ENCODE measurements at places on chromosomes 7 and 10.

GRCh38 chr10:67858971-67859370 is 21.0 kb upstream of the DNAJC12 start:
- no peak for DNase-seq

DNA sequence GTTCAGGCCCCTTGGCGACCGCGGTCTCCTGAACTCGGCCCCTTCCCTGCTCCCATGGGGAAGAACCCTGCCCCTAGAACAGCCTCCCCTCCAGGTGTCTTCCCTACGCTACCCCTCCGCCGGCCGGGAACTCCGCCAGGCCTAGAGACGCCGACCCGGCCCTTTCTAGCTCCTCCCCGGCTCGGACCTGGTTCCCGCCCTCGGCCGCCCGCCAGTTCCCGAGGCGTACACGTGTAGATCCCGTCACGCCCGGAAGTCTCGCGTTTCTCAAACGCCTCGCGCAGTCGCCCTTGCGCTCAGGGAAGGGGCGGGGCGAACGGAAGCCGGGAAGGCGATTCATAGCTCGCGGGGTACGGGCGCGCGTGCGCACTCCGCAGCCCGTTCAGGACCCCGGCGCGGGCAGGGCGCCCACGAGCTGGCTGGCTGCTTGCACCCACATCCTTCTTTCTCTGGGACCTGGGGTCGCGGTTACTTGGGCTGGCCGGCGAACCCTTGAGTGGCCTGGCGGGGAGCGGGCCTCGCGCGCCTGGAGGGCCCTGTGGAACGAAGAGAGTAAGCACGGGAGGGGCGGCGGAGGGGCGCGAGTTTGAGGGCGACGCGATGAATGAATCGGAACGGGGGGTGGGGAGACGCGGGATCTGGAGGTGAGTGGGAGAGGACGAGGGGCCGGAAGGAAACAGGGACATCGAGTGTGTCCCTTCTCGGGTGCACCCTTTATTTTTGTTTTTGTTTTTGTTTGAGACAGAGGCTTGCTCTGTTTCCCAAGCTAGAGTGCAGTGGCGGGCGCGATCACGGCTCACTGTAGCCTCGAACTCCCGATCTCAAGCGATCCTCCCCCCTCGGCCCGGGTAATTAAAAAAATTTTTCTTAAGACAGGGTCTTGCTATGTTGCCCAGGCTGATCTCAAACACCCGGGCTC is at the start of gene POP7:
POP7 (plus strand) TSS at position 369 of the 919 bp plus-strand sequence. CDS start 710 bp downstream, outside the sequence.
- peak; percentile 98 for DNase-seq

GRCh38 chr7:30433082-30433481 is 45.5 kb downstream of the NOD1 start:
- no peak for DNase-seq

GRCh38 chr7:29142021-29142727 is 4.2 kb downstream of the CPVL start:
- DNase-seq: no peak

DNA sequence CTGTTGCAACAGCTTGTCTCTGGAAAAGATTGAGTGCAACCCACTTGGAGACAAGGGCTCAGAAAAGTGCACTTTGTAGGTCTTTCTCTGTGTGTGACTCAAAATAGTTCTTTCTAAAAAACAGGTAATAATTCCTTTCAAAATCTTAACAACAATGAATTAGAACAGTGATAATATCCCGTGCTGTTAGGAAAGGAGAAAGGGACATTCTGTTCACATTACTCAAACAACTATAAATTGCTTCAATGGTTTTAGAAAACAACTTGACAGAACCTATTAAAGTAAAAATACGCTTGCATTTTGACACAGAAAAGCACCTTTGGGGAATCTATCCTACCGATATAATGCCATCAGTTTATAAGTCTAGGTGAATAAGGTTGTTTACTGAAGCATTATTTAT is 468.1 kb upstream of the DPP6 start:
- no peak for DNase-seq

- no peak for DNase-seq
Measured at GRCh38 chr10:58174831-58175230, 92.9 kb downstream of the IPMK start.

GRCh38 chr10:4437791-4438190 is 388.2 kb upstream of the AKR1E2 start:
- DNase-seq: no peak

DNA sequence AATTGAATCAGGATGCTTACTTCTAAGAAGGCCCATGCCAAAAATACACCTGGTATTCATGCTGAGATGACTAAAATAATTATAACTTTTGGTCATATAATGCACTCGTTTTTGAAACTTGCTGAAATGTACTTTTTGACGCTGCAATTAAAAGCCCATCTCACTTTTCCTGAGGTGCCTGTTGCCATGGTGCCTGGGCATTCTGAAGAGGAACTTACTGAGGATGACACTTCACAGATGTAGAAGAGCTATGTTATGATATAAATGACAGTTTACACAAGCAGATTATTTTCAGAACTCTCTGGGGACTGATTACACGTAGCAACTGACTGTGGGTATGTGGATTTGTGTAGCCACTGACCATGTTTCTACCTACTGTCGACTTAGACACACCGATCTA is 182.4 kb downstream of the TPK1 start:
- DNase-seq: no peak

- DNase-seq: no peak
Measured at GRCh38 chr10:129470103-129470851, 3.2 kb downstream of the MGMT start.

- no peak for DNase-seq
Measured at GRCh38 chr10:61592581-61592980, 70.1 kb upstream of the CABCOCO1 start.

DNA sequence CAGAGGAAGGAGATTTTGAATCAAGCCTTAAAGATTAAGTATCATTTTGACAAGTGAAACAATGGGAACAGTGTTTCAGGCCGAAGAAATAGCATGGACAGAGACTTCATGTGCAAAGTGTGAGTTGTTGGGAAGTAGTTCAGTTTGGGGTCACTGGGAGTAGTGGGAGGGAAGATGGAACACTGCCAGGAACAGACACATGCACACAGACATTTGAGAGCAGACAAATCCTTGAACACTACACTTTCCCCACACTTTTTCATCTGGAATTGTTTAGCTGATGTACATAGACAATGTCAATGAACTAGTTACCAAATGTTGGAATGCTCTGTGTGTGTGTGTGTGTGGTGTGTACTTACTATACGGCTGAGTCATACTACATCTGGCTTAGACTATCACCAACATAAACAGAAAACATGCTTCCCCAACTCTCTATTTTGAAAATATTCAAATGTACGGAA is 52.4 kb upstream of the LRRC17 start:
- DNase-seq: no peak

DNA sequence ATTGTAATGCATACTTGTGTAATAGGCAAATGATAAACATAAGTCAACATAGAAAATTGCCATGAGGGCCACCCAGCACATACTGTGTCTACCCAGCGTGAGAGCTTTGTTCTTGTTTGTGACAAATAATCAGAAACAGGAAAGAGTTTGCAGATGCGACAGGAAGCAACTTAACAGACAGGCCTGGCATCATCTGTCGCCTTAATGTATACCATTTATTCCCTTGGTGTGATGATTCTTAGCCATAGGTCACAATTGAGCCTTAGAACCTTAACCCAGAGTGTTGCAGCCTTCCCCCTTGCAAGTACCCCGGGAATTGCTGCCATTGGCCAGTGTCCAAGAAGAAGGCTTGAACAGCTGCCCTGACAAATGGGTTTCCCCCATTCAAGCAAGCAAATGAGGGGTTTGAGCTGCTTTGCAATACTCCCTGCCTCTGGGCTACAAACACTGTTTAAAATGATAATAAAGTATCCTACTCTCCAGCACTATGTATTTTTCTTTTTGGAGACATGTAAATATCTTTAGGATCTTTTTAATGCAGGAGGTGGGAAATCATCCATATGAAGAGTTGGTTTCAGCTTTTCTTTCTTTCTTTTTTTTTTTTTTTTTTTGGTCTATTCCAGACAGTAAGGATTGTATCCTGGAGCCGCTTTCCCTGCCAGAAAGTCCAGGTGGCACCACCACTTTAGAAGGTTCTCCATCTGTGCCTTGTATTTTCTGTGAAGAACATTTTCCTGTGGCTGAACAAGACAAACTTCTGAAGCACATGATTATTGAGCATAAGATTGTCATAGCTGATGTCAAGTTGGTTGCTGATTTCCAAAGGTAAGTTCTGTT is 80.0 kb downstream of the ZNF277 start:
- no peak for DNase-seq

GRCh38 chr7:135512135-135512887 is 2.4 kb upstream of the CNOT4 start:
- DNase-seq: peak; percentile 4

DNA sequence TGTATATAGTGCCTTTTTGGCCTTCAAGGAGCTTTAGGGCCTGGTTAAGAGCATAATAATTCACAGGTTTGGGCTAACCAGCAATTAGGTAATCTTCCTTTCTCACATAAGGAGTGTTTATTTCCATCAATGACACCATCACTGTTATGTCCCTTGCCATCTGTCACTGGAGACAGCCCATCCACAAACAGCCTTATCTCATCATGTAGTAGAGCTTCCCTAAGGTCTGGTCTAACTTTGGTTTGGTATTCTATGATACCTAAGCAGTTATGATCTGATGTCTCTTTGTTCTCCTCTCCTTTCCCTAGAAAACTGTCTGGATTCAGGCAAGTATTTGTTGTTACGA is 26.4 kb downstream of the MAPK8 start:
- no peak for DNase-seq
